ENCODE measurements at places on chromosomes 2 and 18.
A peak's percentile ranks its signal among the peaks of the same experiment; 100 is the strongest.

DNA sequence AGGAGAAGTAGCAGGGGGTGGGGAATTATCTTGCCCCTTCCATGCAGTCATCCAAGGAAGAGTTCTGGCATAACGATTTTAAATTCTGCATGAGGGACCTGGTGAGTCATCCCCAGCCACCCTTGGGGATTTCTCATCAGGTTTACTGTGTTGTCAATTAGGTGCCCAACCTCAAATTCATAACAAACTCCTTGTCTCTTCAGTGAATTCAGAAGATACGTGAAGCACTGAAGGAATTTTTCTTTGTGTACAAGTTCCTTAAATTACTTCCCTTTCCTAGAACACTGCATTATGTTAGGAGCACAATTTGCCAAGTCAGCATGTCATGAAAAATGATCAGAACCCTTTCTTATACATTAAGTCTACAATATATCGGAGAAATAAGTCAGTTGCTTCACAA, 70.8 kb upstream of the NOSTRIN start:
- DNase-seq, result no peak

DNA sequence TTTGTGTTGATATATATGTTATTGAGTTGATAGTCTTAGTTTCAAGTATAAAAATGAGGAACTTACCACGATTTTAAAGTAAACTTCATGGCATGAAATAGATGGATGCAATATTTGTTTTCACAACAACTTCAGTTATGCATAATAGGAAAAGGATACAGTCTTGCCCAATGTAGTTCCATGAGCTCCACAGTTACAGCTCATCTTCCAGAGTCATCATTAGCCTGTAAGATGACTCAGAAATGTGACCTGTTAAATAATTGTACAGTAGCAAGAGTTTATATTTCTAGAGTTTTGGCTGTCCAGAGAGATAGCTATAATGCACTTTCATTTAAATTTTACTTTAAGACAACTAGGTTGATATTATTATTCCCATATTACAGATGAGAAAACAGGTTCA, 80.9 kb upstream of the ARHGAP28 start:
- no peak for DNase-seq

DNA sequence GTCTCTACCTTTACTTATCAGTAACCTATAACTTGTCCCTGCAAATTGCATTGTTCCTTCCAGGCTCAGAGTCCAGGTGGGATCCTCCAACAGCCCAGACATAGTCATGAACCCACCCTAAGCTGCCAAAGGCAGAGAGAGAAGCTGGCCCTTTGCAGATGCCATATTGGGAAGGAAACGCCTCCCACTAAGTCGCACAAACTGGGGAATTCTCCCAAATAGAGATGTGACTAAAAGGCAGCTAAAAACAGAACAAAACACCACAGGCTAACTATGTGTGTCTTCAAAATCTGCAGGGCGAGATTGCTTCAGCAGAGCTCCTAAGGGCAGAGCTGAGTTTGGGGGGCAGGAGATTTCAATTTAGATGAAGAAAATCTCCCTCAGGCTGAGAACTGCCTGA, 38.5 kb upstream of the SIGLEC15 start:
- no peak for DNase-seq

DNA sequence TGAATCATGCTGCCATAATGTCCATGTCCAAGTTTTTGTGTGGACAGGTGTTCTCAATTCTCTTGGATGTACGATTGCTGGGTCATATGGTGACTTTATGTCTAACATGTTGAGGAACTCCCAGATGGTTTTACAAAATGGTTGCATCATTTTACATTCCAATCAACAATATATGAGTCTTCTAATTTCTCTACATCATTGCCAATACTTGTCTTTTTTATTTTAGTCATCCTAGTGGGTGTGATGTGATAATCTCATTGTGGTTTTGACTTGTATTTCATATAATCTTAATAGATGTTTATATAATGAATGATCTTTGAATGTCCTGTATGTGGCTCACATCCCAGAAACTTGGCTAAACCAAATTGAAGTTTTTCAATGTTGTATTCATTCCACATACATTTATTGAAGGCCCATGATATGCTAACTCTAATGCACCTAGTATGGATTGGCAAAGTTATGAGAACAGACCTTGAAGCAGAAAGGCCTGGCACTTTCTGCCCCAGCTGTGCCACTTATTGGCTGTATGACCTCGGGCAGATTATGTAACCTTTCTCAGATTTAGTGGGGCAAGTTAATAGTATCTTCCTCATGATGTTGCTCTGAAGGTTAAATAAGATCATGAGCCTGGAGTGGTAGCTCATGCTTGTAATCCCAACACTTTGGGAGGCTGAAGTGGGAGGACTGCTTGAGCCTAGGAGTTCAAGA, 205.4 kb downstream of the RAB3GAP1 start:
- DNase-seq, result no peak

DNA sequence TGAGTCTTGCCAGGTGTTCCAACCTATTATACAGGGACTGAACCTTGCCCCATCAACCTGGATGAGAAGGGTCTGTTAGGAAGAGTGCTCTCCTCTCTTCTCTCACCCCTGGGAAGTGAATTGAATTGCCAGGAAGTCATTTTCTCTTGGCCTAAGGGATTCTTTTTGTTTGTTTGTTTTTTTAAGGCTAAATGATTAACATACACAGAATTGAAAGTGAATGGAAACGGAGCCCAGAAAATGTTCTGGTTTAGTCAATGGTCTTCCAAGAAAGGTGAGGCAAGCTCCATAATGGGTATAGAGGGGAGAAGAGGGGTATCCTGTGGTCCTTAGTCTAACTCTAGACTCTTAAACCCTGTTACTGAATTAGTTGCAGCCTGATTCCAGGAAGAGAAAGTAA, 189.1 kb downstream of the FSHR start:
- no peak for DNase-seq

DNA sequence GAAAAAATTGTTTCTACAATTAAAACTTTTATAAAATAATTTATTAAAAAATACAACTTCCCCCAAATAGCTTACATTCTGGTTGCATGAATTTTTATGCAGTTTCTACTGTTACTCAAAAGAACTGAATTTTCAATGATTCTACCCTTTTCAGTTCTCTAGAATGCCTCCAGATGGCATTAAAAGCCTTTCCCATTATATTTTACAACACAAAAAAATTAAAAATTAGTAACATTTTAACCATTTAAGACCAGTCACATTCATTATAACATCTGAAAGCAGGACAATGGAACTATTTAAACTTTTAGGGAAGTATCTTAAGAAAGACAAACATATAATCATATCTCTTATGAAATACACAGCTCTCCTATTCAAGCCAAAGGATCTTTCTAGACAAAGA, 236.0 kb upstream of the REV1 start:
- no peak for DNase-seq

DNA sequence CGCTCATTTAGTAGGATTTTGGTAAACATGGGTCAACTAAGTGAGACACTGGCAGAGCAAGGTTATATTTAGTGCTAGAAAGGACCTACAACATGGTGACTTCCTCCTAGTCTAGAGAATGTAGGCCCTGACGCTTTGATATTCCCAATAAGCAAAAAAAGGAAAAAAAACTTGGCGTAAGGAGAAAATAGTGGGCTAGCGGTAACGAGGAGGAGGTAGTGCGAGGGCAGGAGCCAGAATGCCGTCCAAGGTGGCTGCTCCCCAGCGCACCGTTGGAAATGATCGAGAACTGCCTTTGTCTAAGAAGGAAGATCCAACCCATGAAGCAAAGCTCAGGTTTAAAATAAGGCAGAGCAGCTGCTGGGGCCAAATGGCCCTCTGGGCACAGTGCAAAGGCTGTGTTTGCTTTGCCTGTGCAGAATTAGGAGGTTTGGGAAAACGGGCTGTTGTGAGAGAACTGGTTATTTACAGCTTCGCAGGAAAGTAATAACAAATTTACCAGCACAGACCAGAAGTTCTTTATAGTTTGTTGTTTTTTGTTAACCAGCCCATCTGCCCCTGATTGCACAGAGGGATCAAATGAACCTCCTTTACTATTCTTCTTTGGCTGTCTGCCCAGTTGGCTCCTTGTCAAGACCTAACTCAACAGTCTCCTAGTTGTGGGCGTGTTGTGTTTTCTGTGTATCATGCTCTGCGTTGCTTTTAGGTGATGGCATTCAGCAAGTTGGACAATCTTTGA, 86.6 kb downstream of the ITGB1BP1 start:
- DNase-seq, result peak; percentile 35
